CD4-positive, alpha-beta memory T cell (primary cell): ENCODE measurements at places on chromosomes 7 and 10. TPM values are rescaled to one million over a fixed set of nuclear protein-coding genes. Genes with fewer than 3 reads are reported as not detected.

The GFRA1 gene
- not detected for polyA plus RNA-seq

The EGR2 gene
- 0.22 TPM for polyA plus RNA-seq

The ZCWPW1 gene
- polyA plus RNA-seq = 5.0 TPM

The C10orf62 gene
- polyA plus RNA-seq = not detected

The PANK1 gene
- 1.9 TPM for polyA plus RNA-seq
